HCT116 (cell line): ENCODE measurements at places on chromosomes 5 and 9.

- no peaks in the 10 kb centered on the region for H3K27me3 ChIP-seq
- H3K27ac ChIP-seq = no peak overlapping the region
- H3K4me3 ChIP-seq = no peak overlapping the region
- H3K36me3 ChIP-seq = peaks cover 20% of the 10 kb centered on the region
- no peak for DNase-seq
Observed at GRCh38 chr9:137786511-137786920, 91.1 kb upstream of the CACNA1B start.

- no peaks in the 10 kb centered on the region for H3K4me1 ChIP-seq
- no peaks in the 10 kb centered on the region for H3K36me3 ChIP-seq
- no peak overlapping the region for H3K4me3 ChIP-seq
Observed at GRCh38 chr5:1205255-1206180, 4.1 kb downstream of the SLC6A19 start.

GRCh38 chr5:38940230-38940858 is 94.5 kb downstream of the OSMR start:
- H3K27me3 ChIP-seq = no peaks in the 10 kb centered on the region
- no peak overlapping the region for H3K4me3 ChIP-seq
- H3K36me3 ChIP-seq = peaks cover 7% of the 10 kb centered on the region; the same call in 1 of the 2 replicates
- no peak for DNase-seq
- H3K4me1 ChIP-seq = no peaks in the 10 kb centered on the region

DNA sequence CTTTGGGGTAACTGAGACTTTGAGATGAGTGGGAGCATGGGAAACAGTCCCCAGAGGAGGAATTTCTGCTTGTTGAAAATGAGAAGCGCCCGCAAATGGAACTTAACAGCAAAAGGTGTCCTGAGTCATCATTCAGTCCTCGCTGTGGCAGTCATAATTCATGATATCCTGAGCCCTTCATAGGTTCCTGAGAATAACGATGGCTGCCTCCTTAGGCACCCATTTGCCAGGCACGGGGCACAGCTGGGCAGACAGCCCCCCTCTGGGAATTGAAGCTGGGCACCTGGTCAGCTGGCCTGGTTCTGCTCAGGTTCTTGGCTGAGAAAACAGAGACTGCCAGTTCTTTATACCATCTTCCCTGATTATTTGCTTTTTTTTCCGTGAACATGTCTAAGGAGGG is 69.8 kb upstream of the EGFLAM start:
- H3K27me3 ChIP-seq = peaks cover 1% of the 10 kb centered on the region; the same call in 1 of the 2 replicates
- no peak overlapping the region for H3K4me3 ChIP-seq
- H3K27ac ChIP-seq = no peak overlapping the region
- H3K4me1 ChIP-seq = no peaks in the 10 kb centered on the region
- no peak for DNase-seq

DNA sequence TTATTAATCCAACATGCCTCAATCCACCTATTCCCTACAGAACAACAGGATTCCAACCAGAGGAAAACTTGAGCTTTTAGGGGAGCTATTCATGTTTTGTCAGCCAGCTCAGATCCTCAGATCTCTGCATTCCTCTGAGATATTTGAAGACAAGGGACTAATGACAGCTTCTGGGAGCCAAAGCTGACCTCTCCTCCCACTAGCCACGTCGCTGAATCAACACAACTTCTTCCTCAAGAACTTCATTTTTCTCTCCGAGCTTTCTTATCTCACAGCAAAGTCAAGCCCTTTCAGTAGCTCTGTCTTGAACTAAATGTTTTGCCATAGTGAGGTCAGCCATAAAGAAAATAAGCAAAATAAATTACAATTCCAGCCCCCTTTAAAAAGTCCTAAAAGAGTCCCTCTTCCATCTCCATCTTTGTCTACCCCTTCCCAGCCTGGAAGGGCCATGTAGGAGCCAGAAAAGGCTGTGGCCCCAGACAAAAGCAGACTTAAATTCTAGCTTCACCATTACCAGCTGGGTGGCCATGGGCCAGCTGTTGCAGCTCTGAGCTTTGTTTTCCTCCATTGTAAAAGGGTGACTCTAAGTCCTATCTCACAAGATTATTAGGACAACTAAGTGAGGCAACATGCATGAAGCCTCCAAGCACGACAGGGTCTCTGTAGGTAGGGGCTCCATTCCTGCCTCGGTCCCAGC is 65.0 kb downstream of the HSD17B3 start:
- no peak for DNase-seq
- H3K27ac ChIP-seq = no peak overlapping the region
- H3K4me3 ChIP-seq = no peak overlapping the region
- H3K27me3 ChIP-seq = peaks cover 4% of the 10 kb centered on the region; the same call in 1 of the 2 replicates
- H3K36me3 ChIP-seq = no peaks in the 10 kb centered on the region

- H3K27ac ChIP-seq = no peak overlapping the region
- no peak overlapping the region for H3K4me3 ChIP-seq
- H3K27me3 ChIP-seq = no peaks in the 10 kb centered on the region
- no peak for DNase-seq
- H3K36me3 ChIP-seq = no peaks in the 10 kb centered on the region
Observed at GRCh38 chr5:61625681-61626621, 293.9 kb downstream of the ZSWIM6 start.

DNA sequence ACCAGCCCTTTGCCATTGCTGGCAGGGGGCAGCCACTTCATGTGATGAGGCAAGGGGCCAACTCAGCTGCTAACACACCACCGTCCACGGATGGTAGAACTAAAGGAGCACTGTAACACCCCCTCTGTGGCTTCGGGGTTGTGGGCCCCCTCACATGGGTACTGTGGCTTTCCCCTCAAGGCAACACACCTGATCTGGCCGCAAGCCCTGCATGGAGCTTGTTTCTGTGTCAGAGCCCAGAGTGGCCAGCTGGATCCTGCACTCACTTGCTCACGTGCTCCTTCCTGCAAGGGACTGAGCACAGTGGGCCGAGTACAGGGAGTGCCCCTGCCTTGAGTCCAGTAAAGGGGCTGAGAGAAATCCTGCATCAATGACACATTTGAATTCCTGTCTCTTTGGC is 507.4 kb upstream of the SMC2 start:
- DNase-seq = no peak
- no peak overlapping the region for H3K27ac ChIP-seq
- H3K4me3 ChIP-seq = no peak overlapping the region
- H3K4me1 ChIP-seq = no peaks in the 10 kb centered on the region
- H3K36me3 ChIP-seq = no peaks in the 10 kb centered on the region
- H3K27me3 ChIP-seq = no peaks in the 10 kb centered on the region

DNA sequence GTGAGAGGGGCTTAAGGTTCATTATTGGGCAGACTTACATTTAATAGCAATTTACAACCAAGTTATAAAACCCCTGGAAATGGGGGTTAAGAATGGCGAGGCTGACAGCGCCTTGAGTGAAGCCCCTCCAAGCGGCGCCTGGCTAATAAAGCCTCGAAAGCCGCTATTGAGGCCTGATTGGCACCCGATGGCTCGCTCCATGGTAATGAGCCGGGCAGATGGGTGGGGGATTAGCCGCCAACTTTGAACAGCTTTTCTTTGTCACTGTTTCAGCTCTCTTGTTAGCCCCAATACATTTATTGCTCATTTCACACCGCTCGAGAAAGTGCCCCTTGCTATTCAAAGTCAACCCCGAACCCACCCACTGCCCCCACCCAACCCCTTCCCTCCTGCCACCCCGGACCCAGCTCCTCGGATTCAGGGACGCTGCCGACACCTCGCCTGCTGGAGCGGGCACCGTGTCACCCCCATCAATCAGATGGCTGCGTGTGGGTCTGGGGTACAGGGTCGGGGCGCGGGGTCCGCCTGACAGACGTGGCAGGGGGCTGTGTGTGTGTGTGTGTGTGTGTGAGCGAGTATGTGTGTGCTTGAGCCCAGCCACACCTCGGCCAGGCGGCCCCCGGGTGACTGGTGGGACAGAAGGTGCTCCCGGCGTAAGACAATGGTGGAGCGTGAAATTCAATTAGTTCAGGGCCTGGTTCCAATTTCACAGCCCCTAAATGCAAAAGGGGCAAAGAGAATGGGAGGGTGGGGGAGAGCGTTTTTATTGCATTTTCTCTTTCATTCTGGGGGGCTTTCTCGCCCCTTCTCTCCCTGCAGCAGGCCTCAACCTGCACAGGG is 34.2 kb downstream of the ASS1 start:
- no peak overlapping the region for H3K4me3 ChIP-seq
- H3K36me3 ChIP-seq = no peaks in the 10 kb centered on the region
- H3K4me1 ChIP-seq = no peaks in the 10 kb centered on the region
- H3K27me3 ChIP-seq = no peaks in the 10 kb centered on the region

DNA sequence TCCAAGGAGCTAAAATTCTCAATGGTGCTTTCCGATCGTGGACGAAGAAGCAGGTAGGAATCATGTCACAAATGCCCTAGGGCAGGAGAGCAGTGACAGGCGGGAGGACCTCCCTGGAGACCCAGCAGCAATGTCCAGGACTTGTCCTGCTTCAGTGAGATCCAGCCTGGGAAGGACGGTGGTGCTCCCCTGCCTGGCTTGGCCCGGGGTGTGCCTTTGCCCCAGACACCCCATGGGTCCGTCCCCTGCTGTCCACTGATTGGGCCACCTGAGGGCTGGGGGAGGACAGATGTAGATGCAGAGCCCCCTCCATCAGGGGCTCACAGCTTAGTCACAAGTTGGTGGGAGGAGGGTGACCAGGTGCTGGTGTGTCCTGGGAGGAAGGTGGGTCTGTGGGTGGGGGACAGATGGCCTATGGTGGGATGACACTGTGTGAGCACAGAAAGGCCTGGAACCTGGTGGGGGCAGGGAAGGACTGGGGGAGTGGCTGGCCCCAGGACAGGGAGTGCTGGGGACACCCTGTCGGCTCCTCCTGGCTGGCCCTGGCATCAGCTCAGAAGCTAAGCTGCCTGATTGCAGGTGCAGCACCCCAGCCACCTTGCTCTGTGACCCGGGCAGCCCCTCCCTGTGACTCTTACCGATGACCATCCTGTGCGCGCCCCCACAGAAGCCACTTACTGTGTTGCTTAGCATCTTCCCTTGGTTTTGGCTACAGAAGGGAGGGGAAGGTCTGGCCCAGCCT is 82.0 kb downstream of the PHF2 start:
- DNase-seq = no peak
- no peaks in the 10 kb centered on the region for H3K36me3 ChIP-seq
- H3K4me1 ChIP-seq = no peaks in the 10 kb centered on the region
- H3K27ac ChIP-seq = no peak overlapping the region

- DNase-seq = no peak
- H3K4me1 ChIP-seq = no peaks in the 10 kb centered on the region
Observed at GRCh38 chr9:3235497-3235896, 290.3 kb downstream of the RFX3 start.

DNA sequence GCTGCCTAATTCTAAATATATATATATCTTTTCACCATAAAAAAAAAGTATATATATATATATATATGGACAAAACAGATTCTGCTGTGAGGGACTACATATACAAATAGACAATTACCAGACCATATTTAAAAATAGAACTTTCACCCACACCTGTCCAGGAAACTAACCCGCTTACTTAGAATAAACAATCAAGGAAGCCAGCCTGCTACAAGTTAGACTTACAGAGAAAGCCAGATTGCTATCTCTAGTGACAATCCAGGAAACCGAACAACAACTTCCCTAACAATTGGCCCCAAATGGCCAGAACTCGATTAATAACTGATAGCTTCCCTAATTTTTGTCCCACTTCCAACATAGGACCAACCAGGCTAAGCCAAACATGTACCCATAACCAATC is 5.9 kb downstream of the GLDC start:
- H3K4me1 ChIP-seq = no peaks in the 10 kb centered on the region
- no peaks in the 10 kb centered on the region for H3K27me3 ChIP-seq
- no peak for DNase-seq
- no peaks in the 10 kb centered on the region for H3K36me3 ChIP-seq

DNA sequence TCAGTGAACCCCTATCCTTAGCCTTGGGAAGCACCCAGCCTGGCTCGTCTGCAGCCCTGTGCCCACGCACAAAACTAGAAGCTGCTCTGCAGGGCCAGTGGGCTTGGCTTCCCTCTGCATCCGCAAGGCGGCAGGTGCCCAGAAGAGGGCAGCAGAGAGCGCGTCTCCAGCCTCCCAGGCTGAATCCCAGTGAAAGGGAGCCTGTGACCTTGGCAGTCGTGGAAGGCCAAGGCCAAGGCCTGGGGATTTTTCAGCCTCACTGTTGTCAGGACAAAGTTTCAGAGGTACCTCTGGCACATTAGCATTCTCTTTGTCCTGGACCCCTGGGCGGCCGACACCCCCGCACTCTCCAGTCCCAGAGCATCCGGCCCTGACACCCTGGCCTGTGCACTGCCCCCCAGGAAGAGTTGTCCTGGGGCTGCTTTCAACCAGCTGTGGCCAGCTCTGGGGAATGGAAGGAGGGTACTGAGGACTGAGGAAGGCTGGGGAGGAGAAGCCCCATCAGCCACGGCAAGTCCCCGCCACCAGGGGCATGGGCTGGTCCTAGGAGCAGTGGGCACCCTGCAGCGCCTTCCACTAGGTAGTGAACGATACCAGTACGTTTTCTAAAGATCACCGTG is 63.6 kb upstream of the IL17B start:
- no peak for DNase-seq
- H3K27me3 ChIP-seq = no peaks in the 10 kb centered on the region
- H3K4me3 ChIP-seq = no peak overlapping the region
- peaks cover 41% of the 10 kb centered on the region for H3K4me1 ChIP-seq
- no peak overlapping the region; the same call in 1 of the 2 replicates for H3K27ac ChIP-seq

- DNase-seq = peak; percentile 71
- H3K36me3 ChIP-seq = no peaks in the 10 kb centered on the region
Observed at GRCh38 chr9:32378496-32378895, 5.9 kb upstream of the ACO1 start.

DNA sequence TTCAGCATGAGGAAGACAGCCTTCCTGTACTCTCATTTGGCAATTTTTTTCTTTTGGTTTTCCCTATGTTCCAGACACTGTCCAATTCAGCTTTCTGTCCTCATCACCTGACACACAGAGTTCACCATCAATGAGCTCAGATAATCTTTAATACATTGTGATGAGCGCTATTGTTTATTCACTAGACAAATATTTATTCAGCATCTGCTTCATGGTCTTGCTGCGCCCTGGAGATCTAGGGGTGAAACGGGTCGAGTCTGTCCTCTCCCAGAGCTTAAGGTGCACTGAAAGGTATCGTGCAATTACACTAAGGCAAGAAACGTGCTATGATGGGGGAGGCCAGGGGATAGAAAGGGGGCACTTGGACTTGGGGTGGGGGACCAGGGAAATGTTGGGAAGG is 281.6 kb downstream of the ZSWIM6 start:
- H3K27ac ChIP-seq = no peak overlapping the region
- peaks cover 13% of the 10 kb centered on the region for H3K27me3 ChIP-seq
- H3K4me3 ChIP-seq = no peak overlapping the region

- no peak overlapping the region for H3K4me3 ChIP-seq
- no peaks in the 10 kb centered on the region for H3K4me1 ChIP-seq
- no peak for DNase-seq
- no peaks in the 10 kb centered on the region for H3K36me3 ChIP-seq
- no peaks in the 10 kb centered on the region for H3K27me3 ChIP-seq
Observed at GRCh38 chr9:80157561-80157983, 585.8 kb downstream of the TLE4 start.

- no peak overlapping the region for H3K4me3 ChIP-seq
- H3K27ac ChIP-seq = no peak overlapping the region
- H3K4me1 ChIP-seq = no peaks in the 10 kb centered on the region
- no peaks in the 10 kb centered on the region for H3K36me3 ChIP-seq
Observed at GRCh38 chr5:164350236-164350635, 844.8 kb downstream of the MAT2B start.
